Liver (tissue), 10 donors: ENCODE measurements at places on chromosomes 16 and 17. TPM values are rescaled to one million over a fixed set of nuclear protein-coding genes. Genes with fewer than 3 reads are reported as not detected.

DNA sequence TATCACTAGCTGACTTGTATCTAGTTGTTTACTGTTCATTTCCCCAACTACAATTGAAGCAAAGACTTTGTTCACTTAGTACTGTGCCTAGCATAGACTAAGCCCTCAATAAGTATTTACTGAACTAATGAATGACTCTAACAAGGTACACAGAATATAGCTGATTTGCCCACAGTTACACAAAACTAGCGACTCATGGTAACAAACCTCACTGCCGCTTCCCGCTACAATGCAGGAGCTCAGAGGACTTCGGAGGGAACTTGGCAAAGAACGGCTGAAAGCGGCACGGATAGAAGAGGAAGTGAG lies 524 bp downstream of the EFTUD2 start:
- peak overlapping the region; percentile 99 for H3K27ac ChIP-seq
- peak overlapping the region; percentile 100 for H3K4me3 ChIP-seq
- H3K36me3 ChIP-seq: no peaks in the 10 kb centered on the region
- no peak for DNase-seq

GRCh38 chr17:48646183-48647102 lies 20.3 kb upstream of the HOXB9 start:
- H3K36me3 ChIP-seq: no peaks in the 10 kb centered on the region
- no peak overlapping the region for H3K4me3 ChIP-seq
- peaks cover 1% of the 10 kb centered on the region for H3K4me1 ChIP-seq

- H3K27me3 ChIP-seq: no peaks in the 10 kb centered on the region
- H3K27ac ChIP-seq: no peak overlapping the region
- no peak for DNase-seq
- peaks cover 20% of the 10 kb centered on the region for H3K36me3 ChIP-seq
- no peaks in the 10 kb centered on the region for H3K4me1 ChIP-seq
- no peak overlapping the region for H3K4me3 ChIP-seq
Observed at GRCh38 chr17:29505836-29506235, 61.0 kb downstream of the ABHD15 start.

Gene KRTAP9-7
- total RNA-seq: not detected

Gene SLC38A8
- 0.08 TPM for total RNA-seq

DNA sequence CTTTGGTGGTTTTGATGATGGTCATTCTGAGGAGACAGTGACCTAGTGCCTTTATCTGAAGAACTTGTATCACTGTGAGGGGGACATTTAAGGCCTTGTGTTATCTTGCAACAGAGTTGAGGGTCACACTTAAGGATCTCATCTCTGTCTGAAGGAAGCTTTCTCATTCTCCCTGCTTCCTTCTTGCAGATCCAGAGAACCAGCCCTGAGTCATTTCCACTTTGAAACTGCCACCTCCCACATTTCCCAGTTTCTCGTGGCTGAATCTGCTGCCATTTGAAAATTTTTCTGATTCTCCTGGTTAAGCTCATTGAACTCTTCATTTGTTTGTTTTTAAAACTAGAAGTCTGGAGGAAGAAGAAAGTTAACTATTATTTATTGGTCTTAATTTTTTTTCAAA lies 190.2 kb upstream of the CDH11 start:
- no peak overlapping the region for H3K27ac ChIP-seq
- no peaks in the 10 kb centered on the region for H3K4me1 ChIP-seq
- no peaks in the 10 kb centered on the region for H3K36me3 ChIP-seq
- DNase-seq: no peak
- no peaks in the 10 kb centered on the region for H3K27me3 ChIP-seq

Gene HAP1
- total RNA-seq: under 0.01 TPM
